ENCODE measurements at places on chromosomes 5 and 9. TPM values are rescaled to one million over a fixed set of nuclear protein-coding genes. Genes with fewer than 3 reads are reported as not detected.

The F2R gene
- polyA plus RNA-seq, result 52.5 TPM

The XPA gene
- 22.6 TPM for polyA plus RNA-seq

- DNase-seq, result no peak
Measured at GRCh38 chr5:88924330-88924657, 41.3 kb upstream of the MEF2C start.

DNA sequence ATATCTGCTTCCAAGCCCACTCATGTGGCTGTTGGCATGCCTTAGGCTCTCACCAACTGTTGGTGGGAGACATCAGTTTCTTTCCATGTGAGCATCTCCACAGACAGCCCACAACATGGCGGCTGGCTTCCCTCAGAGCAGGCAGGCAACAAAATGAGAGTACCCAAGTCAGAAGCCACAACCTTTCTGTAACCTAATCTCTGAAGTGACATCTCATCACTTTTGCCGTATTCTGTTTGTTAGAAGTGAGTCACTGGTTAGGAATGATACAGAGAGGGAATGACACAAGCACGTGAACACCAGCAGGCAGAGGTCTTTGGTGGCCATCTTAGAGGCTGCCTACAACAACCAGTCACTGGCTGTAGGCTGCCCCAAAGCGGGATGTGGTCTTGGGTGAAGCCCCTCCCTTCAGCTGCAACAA, 88.6 kb upstream of the RASGRF2 start:
- DNase-seq, result no peak

- DNase-seq, result no peak
Measured at GRCh38 chr5:158802941-158803341, 296.8 kb downstream of the EBF1 start.

GRCh38 chr5:138541511-138542179, 1.4 kb downstream of the ETF1 start:
- DNase-seq, result no peak
